Endothelial cell of umbilical vein (primary cell): ENCODE measurements at places on chromosomes 3 and 15.

- DNase-seq = peak; percentile 17
These were observed 492.8 kb upstream of the MDFIC2 start for GRCh38 chr3:70805061-70805889.

GRCh38 chr3:101890716-101891115 lies 41.4 kb downstream of the NFKBIZ start:
- peak; percentile 26 for DNase-seq

GRCh38 chr3:185176750-185177359 lies 24.0 kb upstream of the C3orf70 start:
- peak; percentile 48 for DNase-seq

DNA sequence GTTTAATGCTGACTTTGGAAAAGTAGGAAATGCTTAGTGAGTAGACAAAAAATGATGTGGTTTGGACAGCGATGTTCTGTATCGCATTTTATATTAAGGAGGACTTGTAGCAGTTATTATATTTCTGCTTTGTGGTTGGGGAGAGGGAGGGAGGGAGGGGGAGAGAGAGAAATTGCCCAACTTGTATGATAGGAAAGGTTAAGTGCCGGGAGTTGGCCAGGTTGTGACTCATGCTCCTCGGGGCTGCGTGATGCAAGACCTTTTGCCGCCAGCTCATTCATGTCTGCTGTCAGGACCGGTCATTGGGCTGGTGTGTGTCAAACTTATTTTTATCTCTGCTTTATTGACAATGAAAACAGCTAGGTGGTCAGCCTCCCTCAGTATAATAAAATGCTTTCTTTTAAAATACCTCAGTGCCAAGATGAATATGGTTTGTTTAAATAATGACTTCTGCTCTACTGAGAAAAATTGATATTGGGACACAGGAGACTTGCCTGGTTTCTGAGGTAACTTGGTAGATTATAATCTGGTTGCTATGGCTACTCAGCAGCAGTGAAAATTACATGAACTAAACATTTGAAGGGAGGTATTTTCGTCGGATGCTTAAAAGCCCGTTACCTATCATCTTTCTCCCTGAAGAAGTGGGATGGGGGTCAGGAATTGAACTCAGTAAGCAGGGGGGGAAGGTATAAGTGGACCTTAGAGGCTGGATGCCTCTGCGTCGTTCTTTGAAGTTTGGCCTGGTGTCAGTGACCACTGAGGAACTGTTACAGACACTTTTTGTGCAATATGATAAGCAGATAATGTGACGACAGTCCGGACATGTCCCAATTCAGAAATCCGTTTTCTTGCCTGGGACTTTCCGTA lies 90.7 kb downstream of the FNDC3B start:
- DNase-seq = peak; percentile 94

DNA sequence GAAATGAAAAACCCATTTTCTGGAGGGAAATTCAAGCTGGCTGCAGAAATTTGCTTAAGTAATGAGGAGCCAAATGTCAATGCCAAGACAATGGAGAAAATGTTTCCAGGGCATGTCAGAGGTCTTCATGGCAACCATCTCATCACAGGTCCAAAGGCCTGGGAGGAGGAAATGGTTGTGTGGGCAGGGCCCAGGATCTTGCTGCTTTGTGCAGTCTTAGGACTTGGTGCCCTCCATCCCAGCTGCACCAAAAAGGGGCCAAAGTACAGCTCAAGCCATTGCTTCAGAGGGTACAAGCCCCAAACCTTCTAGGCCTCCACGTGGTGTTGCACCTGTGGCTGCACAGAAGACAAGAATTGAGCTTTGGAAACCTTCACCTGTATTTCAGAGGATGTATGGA lies 59.3 kb downstream of the POMGNT2 start:
- no peak for DNase-seq

DNA sequence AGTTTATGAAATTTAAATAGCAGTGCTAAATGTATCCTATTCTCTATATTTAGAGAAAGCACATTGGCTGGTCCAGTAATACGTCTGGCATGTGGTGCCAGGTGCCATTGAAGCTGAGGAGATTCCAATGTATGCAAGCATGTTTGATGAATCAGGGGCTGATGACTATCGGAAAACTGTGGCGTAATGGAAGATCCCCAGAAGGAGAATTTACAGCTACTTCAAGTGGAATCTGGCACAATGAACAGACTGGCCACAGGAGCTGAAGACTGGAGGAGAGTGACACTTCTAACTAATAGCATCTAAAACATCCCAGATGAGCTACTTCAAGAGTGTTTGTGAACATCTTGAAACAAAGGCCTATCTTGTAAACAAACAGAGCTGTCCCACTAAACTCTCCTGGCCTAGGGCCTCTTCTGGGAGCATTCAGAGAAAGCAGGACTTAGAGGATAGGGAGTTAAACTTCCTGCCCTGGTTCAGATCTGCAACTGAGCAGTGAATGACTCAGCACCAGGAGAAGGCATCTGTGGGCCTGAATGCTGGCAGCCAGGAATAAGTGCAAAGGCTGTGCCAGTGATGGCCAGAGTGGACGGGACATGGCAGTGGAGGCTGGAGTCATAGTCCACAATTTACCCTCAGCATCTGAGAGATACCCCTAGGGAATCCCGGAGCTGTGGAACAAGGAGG lies 15.2 kb upstream of the ACTC1 start:
- DNase-seq = peak; percentile 11

- no peak for DNase-seq
These were observed 38.2 kb upstream of the ACP3 start for GRCh38 chr3:132279030-132279429.

GRCh38 chr3:177300842-177301241 lies 103.6 kb upstream of the TBL1XR1 start:
- no peak for DNase-seq

- no peak for DNase-seq
These were observed 175.1 kb downstream of the CD47 start for GRCh38 chr3:107915706-107916105.

- no peak for DNase-seq
These were observed 128.8 kb upstream of the ZBTB20 start for GRCh38 chr3:115275896-115276295.

DNA sequence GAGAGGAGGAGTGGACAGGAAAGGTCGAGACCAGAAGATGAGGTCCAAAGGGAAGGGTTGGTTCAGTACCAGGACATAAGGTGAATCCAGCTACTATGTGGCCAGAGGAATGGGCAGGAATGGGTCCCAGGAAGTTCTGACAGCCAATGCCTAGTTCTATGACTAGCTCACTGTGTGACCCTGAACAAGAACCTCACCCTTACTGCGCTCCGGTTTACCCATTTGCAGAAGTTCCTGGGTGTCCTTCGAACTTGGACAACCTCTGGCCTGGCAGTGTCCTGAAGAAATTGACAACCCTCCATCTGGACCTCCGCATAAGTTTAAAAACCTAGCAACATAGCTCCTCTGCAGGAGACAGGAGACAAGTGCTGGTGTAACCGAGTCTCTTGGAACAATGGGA lies 12.2 kb upstream of the PSTPIP1 start:
- no peak for DNase-seq

GRCh38 chr3:155317211-155317610 lies 23.7 kb upstream of the STRIT1 start:
- no peak for DNase-seq

GRCh38 chr15:64349375-64349774 lies 6.6 kb downstream of the CSNK1G1 start:
- DNase-seq = no peak

- no peak for DNase-seq
These were observed 4.5 kb downstream of the LRRC31 start for GRCh38 chr3:169865176-169865767.

DNA sequence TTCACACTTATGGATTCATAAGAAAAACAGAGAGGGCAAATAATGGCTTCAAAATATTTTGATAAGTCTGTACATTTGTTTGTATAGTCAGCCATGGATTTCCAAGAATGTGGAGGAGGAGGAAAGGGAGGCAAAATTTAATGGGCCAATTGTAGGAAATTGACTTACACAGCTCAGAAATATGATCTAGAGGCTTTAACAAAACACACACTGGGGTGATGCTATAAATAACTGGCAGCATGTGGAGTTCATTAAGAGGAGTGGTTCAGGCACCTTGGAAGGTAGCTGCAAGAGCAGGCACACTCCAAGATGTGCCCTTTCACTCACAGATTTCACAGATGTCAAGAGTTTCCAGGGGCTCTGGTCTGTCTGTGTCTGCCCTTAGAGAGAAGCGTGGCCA lies 193.4 kb upstream of the RASGRP1 start:
- peak; percentile 87 for DNase-seq

DNA sequence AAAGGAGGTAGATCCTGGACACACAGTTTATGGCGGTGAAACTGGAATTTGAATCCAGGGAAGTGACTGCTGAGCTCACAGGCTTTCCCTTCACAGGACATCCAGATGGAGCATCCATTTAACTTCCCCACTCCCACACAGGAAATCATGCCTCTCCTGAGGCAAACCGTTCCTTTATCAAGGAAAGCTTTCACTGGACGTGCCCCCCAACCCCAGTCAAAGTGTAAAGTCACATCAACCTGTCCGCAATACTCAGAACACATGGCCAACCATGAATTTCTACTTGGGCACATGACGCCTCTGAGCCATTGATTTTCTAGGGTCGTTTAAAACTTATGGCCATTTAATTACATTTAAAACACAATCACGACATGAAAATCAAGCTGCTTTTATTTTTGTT lies 2.9 kb downstream of the PCOLCE2 start:
- DNase-seq = no peak

DNA sequence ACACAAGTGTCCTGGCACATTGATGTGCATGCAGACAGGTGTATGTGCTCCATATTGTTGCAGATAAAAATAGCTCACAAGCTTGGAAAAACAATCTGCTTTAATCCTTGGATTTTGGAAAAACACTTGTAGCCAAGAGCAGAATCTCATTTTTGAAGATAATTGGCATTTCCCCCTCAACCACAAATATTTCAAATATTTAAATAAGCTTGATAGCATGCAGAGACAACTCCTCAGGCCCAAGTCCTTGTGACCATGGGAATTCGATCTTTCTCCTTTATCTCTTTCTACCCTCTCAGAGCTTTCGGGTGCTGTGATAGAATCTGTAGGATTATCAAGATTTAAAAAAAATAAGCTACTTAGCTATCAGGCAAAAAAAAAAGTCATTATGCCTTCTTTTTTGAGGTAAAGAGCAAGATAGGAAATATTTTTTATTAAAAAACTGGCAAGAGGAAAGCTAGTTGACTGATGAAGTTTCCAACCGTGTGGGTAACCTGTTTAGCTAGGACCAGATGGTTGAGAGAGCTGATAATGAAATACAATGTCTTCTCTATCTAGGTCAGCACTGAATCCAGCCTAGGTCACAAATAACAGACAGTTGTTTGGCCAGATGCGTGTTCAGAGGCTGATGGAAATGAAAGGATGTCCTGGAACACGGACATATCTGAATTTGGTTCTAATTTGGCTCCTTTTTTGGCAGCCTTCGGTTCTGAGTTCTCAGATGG lies 54.9 kb upstream of the SNRK start:
- DNase-seq = no peak

DNA sequence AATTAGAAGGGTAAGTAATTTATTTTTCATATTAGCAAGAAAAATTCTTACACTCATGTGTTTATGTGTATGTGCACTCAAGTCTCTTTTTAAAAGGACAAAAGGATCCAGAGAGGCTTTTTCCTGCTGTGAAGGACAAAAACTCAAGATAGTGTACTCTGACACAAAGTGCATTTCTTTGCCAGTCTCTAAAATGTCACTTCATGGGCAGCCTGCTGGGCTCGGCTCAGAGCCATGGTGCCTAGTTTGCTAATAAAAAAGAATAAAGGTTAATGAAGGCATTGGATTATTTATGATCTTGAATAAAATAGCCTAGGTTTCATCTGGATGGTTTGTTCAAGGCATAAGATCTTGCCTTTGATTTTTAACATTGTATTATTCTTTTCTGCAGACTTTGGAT lies 989.0 kb downstream of the TBL1XR1 start:
- no peak for DNase-seq

- DNase-seq = no peak
These were observed 26.3 kb downstream of the CLDN16 start for GRCh38 chr3:190414297-190414696.

- DNase-seq = no peak
These were observed 21.0 kb downstream of the IGDCC4 start for GRCh38 chr15:65401611-65402240.

- no peak for DNase-seq
These were observed 108.0 kb upstream of the PRR20G start for GRCh38 chr3:127395663-127396355.

DNA sequence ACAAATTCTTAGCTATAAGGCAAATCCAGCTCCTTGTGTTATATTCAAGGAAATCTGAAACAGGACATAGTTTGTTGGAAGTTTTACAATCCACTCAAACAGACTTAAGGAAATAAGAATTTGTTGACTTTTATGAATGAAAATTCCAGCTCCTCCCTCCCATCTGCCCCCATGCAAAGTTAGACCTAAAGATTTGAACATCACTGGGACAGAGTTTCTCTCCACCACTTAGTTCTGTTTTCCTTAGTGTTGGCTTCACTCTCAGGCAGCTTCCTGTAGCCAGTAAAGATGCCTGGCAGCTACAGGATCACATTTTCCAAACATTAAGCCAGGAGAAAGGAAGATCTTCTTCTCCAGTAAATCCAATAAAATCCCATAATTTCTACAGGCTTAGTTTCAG lies 265.0 kb downstream of the TAFA4 start:
- no peak for DNase-seq

DNA sequence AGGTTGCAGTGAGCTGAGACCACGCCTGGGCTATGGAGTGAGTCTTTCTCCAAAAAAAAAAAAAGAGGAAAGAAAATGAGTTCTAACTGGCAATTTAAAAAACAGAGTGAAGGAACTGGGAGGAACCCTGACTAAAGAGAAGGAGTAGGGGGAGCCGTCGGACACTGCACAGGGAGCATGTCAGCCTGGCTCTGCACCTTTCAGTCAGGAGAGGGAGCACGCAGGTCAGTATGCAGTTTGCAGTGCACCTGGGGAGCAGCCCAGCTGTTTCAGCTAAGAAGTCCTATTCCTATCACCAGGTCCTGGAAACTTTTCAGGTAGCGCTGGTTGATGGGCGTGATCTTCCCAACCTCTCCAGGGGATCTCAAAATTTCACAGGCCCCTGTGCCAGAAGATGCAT lies 14.9 kb upstream of the ZXDC start:
- DNase-seq = no peak

DNA sequence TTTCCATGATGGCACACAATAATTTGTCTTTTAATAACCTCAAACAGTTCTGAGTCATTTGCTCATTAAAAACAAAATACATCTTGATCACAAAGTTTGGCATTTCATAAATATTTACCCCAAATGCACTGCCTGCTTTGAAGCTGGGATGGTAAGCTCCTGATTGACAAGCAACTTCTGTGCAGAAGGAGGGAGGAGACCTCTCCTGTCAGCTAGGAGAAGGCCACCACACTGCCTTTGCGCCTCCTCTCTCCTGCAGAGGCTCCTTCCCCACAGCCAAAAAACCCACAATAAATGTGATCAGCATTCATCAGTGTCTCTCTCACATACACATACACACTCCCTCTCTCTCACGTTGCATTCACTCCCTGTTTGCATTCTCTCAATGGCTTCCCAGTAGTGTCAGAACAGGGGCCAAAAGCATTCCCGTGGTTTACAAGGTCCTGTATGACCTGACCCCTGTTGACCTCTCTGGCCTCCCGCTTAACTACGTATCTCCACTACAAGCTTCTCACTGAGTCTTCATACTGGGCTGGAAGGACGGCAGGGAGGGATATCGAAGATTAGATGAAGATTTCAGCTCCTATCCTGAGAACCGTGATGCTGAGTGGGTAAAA lies 216.4 kb downstream of the FOXP1 start:
- DNase-seq = no peak
